ENCODE measurements at places on chromosomes 3 and 15.
A peak's percentile ranks its signal among the peaks of the same experiment; 100 is the strongest.

- peak; percentile 26 for DNase-seq
Observed at GRCh38 chr3:72255791-72256559, 471.0 kb upstream of the PROK2 start.

DNA sequence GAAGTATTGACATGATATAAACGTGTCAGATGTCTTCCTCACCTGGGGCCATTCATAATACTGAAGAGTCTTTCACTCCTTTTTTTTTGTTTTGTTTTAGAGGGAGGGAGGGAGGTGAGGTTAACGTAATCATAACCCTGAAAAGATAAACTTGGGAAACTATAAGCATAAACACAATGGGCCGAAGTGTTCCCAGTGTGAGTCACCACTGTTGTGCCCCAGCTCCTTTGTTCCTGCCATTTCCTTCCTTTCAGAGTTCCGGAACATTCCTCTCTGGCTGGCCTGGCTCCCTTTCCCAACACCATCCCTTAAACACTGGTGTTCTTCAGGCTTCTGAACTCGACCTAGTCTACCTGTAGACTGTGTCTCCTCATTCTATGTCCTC is 18.6 kb downstream of the PLD1 start:
- DNase-seq, result no peak

DNA sequence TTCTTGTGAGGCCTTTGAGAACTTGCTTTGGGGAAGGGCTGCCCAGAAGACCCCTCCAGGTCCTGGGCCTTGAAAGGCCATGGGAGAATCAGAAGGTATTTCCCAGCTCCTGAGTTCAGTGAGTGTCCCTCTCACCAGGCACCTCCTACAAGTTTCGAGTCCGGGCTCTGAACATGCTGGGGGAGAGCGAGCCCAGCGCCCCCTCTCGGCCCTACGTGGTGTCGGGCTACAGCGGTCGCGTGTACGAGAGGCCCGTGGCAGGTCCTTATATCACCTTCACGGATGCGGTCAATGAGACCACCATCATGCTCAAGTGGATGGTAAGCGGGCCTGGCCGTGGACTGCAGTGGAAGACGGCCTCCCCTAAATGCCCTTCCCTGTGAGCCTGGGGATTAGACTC is 68.3 kb downstream of the BOC start:
- DNase-seq, result no peak

DNA sequence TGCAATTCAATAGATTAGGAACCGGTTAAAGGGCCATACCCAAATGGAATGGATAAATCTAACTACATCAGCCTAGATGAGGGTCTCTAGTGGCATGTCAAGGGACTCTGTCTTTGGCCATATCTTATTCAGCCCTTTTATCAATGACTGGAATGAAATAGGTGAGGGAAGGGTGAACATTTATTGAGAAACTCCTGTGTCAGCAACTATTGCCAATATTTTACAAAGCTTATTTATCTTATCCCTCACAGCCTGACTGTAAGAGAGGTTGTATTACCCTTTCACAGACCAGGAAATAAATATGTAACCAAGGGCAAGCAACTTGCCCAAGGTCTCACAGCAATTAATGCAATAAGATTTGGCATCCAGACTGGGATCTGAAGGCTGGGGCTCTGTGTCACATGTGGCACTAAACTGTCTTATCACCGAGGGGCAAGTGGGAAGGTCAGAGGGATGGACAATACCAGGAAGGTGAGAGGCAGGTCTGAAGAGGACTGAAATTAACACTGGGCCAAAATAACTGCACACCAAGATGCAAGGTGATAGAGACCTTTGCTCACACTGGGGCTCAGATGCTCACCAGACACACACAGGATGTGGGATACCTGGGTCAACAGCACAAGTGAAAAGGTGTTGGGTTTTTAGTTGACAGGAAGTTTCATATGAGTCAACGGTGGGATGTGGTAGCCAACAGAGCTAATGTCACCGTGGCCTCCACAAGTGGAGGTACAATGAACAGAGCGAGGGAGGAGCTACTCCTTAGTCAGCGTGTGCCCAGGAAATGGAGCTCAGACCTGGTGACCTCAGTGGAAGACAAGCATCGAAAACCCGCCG is 261.3 kb downstream of the RPLP1 start:
- DNase-seq, result peak; percentile 83

- no peak for DNase-seq
Observed at GRCh38 chr3:128734523-128735189, 8.7 kb downstream of the RAB7A start.

GRCh38 chr15:26667222-26667988 is 105.5 kb downstream of the GABRB3 start:
- DNase-seq, result no peak
